ENCODE measurements at places on chromosomes 11 and 22. TPM values are rescaled to one million over a fixed set of nuclear protein-coding genes. Genes with fewer than 3 reads are reported as not detected.

DNA sequence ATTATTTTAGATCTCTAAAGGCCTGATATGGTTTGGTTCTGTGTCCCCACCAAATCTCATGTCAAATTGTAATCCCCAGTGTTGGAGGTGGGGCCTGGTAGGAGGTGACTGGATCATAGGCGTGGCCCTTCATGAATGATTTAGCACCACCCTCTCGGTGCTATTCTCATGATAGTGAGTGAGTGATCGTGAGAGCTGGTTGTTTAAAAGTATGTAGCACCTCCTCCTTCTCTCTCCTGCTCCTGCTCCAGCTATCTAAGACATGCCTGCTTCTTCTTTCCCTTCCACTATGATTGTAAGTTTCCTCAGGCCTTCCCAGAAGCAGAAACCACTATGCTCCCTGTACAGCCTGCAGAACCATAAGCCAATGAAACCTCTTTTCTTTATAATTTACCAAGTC lies 114.1 kb downstream of the SERGEF start:
- no peak overlapping the region for H3K4me3 ChIP-seq
- H3K27me3 ChIP-seq: no peaks in the 10 kb centered on the region
- DNase-seq: no peak
- H3K36me3 ChIP-seq: no peaks in the 10 kb centered on the region
- H3K4me1 ChIP-seq: no peaks in the 10 kb centered on the region

- no peak overlapping the region for H3K4me3 ChIP-seq
- H3K27me3 ChIP-seq: no peaks in the 10 kb centered on the region
- H3K4me1 ChIP-seq: no peaks in the 10 kb centered on the region
- peak overlapping the region; percentile 11 for H3K27ac ChIP-seq
- no peak for DNase-seq
These were observed 65.2 kb downstream of the FBXO7 start for GRCh38 chr22:32539631-32540421.

- no peak overlapping the region for H3K4me3 ChIP-seq
- no peaks in the 10 kb centered on the region for H3K36me3 ChIP-seq
- no peaks in the 10 kb centered on the region for H3K27me3 ChIP-seq
- H3K4me1 ChIP-seq: no peaks in the 10 kb centered on the region
- H3K27ac ChIP-seq: no peak overlapping the region
These were observed 1269.3 kb upstream of the CNTN5 start for GRCh38 chr11:97751405-97751804.

DNA sequence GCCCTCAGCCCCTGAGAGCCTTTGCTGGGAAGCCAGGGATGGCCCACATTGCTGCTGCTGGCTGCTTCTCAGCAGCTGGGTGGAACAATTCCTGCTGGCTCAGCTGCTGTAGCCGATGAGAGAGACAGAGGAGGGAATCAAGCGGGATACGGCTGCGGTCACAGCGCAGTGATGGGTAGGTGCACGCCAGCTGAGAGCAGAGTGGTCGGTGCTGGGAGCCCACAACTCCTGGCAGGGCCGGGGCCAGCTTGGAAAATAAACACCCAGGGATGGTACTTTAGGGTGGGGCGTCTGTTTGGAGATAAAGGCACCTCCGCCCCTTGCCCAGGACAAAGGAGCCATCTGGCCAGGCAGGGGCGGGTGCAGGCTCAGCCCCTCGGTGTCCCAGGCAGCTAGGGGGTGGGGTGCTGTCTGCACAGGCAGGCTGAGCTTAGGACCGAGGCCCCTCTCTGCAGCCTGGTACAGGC lies 480.5 kb downstream of the MIAT start:
- DNase-seq: no peak
- H3K36me3 ChIP-seq: no peaks in the 10 kb centered on the region
- H3K4me3 ChIP-seq: no peak overlapping the region
- no peak overlapping the region for H3K27ac ChIP-seq
- no peaks in the 10 kb centered on the region for H3K27me3 ChIP-seq

DNA sequence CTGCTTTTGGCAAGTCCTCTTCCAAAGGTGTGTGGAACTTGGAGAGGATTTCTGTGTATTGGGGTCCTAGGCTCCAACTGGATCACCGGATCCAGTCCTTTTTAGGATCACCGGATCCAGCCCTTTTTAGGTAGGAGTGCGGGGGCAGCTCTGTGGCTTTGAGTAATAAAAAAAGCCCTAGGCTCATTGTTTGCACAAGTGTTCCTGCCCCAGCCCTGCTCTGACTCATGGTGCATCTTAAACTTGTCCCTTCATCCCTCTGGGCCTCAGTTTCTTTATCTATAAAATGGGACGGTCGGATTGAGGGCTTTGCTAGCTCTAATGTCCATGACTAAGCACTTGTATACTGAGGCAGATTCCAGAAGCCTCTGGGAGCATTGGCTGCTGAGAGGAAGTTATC lies 22.7 kb upstream of the CD44 start:
- no peak overlapping the region for H3K4me3 ChIP-seq
- no peak for DNase-seq
- no peaks in the 10 kb centered on the region for H3K27me3 ChIP-seq

ALKBH3 gene
- 23.8 TPM for polyA plus RNA-seq

EED gene
- polyA plus RNA-seq: 14.9 TPM

- H3K27me3 ChIP-seq: no peaks in the 10 kb centered on the region
- H3K4me3 ChIP-seq: no peak overlapping the region
- no peak overlapping the region for H3K27ac ChIP-seq
- no peaks in the 10 kb centered on the region for H3K4me1 ChIP-seq
These were observed 70.6 kb downstream of the RRAS2 start for GRCh38 chr11:14288189-14288935.

TP53I11 gene
- polyA plus RNA-seq: 25.7 TPM

GRCh38 chr11:114160894-114161293 lies 101.4 kb downstream of the ZBTB16 start:
- H3K27me3 ChIP-seq: no peaks in the 10 kb centered on the region
- DNase-seq: no peak
- peak overlapping the region; percentile 94 for H3K27ac ChIP-seq
- H3K4me1 ChIP-seq: no peaks in the 10 kb centered on the region
- H3K36me3 ChIP-seq: peaks cover 8% of the 10 kb centered on the region

HOATZ gene
- not detected for polyA plus RNA-seq

FAM180B gene
- not detected for polyA plus RNA-seq

DNA sequence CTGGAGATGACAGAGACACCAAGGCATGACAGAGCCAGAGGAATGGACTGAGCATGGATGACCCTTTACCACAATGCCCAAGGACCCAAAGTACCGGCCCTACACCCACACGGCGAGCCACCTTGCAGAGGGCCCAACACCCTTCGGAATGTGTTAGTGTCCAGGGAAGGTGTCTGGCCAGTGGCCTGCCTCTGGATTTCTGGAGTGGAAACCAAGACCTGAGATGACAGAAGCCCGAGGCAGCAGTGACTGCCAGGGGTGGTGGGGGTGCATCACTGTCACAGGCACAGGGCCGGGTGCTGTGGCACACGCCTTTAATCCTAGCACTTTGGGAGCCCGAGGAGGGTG lies 28.7 kb downstream of the PDGFB start:
- no peaks in the 10 kb centered on the region for H3K27me3 ChIP-seq
- no peak overlapping the region for H3K4me3 ChIP-seq
- no peaks in the 10 kb centered on the region for H3K36me3 ChIP-seq
- H3K4me1 ChIP-seq: no peaks in the 10 kb centered on the region
- peak; percentile 39 for DNase-seq

GRCh38 chr11:108620958-108621772 lies 27.6 kb upstream of the EXPH5 start:
- H3K4me3 ChIP-seq: no peak overlapping the region
- H3K27ac ChIP-seq: no peak overlapping the region

ANGPTL5 gene
- not detected for polyA plus RNA-seq

PDGFD gene
- 5.3 TPM for polyA plus RNA-seq

GRCh38 chr11:119258180-119258579 lies 52.0 kb downstream of the CBL start:
- H3K27me3 ChIP-seq: no peaks in the 10 kb centered on the region
- H3K4me3 ChIP-seq: no peak overlapping the region
- no peak overlapping the region for H3K27ac ChIP-seq
- no peaks in the 10 kb centered on the region for H3K36me3 ChIP-seq
- DNase-seq: no peak
- no peaks in the 10 kb centered on the region for H3K4me1 ChIP-seq

GRCh38 chr11:45525393-45525792 lies 140.0 kb downstream of the CHST1 start:
- DNase-seq: no peak
- no peaks in the 10 kb centered on the region for H3K4me1 ChIP-seq
- no peak overlapping the region for H3K27ac ChIP-seq
- H3K4me3 ChIP-seq: no peak overlapping the region
- H3K27me3 ChIP-seq: no peaks in the 10 kb centered on the region
- no peaks in the 10 kb centered on the region for H3K36me3 ChIP-seq

DNA sequence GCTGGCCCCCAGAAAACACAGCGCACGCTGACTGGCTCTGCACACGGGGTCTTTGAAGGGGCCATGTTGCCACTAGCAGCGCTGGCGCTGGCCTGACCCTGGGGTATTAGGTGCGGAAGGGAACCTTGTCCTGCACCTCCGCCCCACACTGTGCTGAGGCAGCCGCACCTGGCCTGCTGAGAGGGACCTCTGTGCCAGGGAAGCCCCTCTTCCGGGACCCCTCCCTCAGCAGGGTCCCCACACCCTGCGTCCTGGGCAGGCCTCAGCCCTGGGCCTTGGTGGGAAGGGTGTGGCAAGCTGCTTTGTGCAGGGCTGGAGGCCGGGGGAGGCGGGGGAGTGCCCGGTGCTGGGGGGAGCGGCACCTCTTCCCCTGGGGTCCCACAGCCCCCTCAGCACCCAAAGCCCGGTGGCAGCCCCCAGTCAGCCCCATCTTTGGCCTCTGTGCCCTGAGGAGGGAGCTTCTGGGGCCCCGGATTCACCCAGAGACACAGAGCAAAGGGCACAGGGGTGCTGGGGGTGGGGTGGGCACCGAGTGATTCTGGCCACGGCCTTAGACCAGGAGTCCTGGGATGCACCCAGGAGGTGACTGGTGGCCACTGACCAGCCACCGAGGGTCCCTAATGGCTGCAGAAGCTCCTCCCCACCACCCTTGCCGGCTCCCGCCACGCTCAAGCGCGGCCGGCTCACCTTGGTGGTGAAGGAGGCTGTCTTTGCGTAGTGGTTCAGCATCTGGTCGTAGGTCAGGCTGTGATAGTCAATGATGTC lies 11.4 kb downstream of the TTLL8 start:
- no peak overlapping the region for H3K27ac ChIP-seq
- no peaks in the 10 kb centered on the region for H3K36me3 ChIP-seq
- H3K27me3 ChIP-seq: no peaks in the 10 kb centered on the region
- H3K4me3 ChIP-seq: no peak overlapping the region
- no peak for DNase-seq

DNA sequence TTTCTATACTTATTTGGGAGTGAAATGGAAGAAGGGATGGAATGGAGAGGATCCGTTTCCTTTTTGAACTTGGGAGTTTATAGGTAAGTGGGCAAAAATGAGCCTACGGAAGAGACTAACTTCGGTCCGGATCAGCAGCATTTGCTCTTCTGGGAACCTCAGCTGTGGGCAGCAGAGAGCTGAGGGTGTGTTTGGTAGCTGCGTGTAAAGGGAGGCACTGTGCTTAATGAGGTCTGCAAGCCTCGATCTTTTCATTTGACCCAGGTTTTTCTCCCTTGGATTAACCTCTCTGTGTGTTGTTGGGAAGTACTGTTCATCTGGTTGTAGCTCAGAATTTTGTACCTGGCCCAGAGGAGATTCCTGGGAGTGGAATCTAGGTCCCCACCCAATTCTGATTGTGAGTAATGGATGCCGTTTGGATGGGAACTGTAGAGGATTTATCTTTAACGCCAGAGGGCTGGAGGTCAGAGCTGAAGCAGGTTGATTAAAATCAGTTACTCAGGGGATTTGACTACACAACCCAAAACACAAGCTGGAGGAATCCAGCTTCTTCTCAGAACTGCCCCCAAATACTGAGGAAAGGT lies 201.6 kb upstream of the SORL1-AS1 start:
- no peaks in the 10 kb centered on the region for H3K27me3 ChIP-seq
- DNase-seq: no peak
- no peak overlapping the region for H3K27ac ChIP-seq
- H3K36me3 ChIP-seq: no peaks in the 10 kb centered on the region
- H3K4me1 ChIP-seq: peaks cover 3% of the 10 kb centered on the region
- no peak overlapping the region for H3K4me3 ChIP-seq

GRCh38 chr11:16097543-16097942 lies 258.8 kb downstream of the SOX6 start:
- H3K4me1 ChIP-seq: no peaks in the 10 kb centered on the region
- H3K27me3 ChIP-seq: no peaks in the 10 kb centered on the region
- H3K36me3 ChIP-seq: no peaks in the 10 kb centered on the region
- no peak for DNase-seq
- no peak overlapping the region for H3K4me3 ChIP-seq

GRCh38 chr11:76558891-76559290 lies 111.7 kb downstream of the LRRC32 start:
- no peaks in the 10 kb centered on the region for H3K27me3 ChIP-seq
- no peaks in the 10 kb centered on the region for H3K36me3 ChIP-seq
- no peaks in the 10 kb centered on the region for H3K4me1 ChIP-seq
- DNase-seq: no peak
- no peak overlapping the region for H3K27ac ChIP-seq
- no peak overlapping the region for H3K4me3 ChIP-seq

DNA sequence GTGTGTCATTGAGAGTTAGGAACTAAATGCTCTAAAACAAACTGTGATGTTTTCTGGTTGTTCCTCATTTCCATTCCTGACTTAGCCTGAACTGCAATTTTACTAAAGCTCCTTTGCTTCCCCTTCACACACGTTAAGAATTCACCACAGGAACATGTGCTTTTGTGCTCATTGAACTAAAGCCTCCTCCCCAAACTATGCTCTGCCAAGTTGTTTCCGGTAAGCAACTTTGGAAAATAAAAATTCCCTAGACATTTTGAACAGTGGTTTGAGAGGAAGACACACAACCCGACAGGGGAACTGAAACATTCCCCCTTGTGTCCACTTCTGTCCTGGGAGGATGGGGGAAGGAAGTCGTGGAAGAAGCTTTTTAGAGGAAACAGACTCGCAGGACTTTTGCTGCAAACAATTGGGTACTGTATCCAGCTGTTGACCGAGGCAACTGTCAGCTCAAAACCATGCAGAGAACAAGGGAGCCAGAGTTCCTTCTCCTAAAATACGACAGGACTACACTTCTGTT lies 66.9 kb downstream of the GAB2 start:
- H3K4me3 ChIP-seq: peak overlapping the region; percentile 18
- no peaks in the 10 kb centered on the region for H3K27me3 ChIP-seq
- H3K36me3 ChIP-seq: no peaks in the 10 kb centered on the region
- peak; percentile 79 for DNase-seq

- no peaks in the 10 kb centered on the region for H3K27me3 ChIP-seq
- no peaks in the 10 kb centered on the region for H3K4me1 ChIP-seq
- H3K36me3 ChIP-seq: peaks cover 6% of the 10 kb centered on the region
- no peak overlapping the region for H3K27ac ChIP-seq
- DNase-seq: no peak
These were observed 56.3 kb upstream of the YPEL1 start for GRCh38 chr22:21791635-21792625.

DNA sequence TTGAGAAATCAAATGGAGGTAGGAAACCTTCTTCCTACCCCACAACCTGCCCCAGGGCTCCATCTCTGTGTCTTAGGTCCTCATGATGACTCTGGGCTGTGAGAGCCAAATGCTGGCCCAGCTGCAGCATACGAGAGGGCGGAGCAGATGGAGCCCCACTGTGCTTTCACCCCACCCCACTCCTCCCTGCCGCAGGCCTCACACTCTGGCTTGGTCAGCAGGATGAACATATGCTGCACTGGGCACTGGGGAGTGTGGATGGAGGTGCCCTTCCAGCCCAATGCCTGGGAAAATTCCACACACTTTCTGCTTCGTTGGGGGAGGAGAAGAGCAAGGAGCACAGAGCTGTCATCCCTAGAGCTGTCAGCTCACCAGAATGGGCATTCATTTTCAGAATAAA lies 271.6 kb upstream of the CADM1 start:
- H3K27ac ChIP-seq: no peak overlapping the region
- H3K4me1 ChIP-seq: no peaks in the 10 kb centered on the region
- H3K4me3 ChIP-seq: no peak overlapping the region
- DNase-seq: no peak

- no peak overlapping the region for H3K4me3 ChIP-seq
- no peak for DNase-seq
- H3K4me1 ChIP-seq: no peaks in the 10 kb centered on the region
These were observed 48.8 kb upstream of the CD44 start for GRCh38 chr11:35090125-35090524.

IGHMBP2 gene
- 8.8 TPM for polyA plus RNA-seq

Data from kidney (tissue), 22 donors.